Bronchial epithelial cell (primary cell): ENCODE measurements at places on chromosomes 12 and 14.
A peak's percentile ranks its signal among the peaks of the same experiment; 100 is the strongest.

GRCh38 chr14:38420048-38420447 is 164.2 kb upstream of the CLEC14A start:
- DNase-seq = no peak

DNA sequence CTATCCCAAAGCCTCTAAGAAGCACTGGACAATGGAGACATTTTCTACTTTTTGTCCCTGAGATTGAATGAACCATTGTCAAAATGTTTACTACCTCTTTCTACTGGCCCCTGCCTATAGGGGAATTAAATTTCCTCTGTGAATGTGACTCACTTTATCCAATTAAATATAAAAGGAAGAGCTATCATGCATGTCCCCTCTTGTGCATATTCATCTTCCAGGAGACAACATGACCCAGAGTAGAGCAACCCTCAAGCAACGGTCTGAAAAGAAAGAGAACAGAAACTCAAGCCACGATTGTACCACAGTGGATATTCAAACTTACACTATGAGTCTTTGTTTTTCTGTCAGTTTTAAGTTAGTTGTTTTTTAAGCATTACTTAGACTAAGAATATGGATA is 938.4 kb upstream of the ATXN7L3B start:
- no peak for DNase-seq

DNA sequence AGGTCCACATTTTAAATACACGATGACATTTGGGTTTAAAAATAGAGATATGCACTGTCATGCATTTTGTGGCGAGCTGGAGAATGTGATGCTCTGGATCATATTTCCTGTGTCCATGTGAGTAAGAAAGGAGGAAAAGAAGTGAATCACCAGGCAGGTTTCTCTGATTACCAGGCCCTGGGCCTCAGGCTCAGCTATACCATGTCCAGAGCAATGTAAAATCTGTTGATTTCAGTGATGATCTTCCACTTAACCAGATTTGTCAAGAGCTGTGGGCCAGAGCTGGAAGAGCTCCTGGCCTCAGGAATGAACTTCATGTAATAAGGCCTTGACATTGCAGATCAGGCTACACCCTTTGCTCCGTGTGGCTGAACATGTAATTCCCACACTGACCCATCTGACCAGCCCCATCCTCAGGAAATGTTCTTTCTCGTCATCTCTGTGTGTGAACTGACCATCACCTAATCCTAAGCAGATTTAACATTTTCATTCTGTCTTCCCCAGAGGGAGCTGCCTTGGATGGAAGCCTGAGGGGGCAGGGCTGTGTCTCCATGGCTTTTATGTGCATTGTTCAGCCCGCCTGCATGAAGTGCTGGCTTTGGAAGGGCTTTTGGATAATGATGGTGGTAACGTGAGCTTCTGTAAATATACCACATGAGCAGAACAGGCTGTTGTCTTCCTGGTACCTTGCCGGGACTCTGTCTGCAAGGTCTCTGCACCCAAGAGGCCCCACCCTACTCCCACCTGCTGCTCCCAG is 54.5 kb downstream of the CRACR2A start:
- DNase-seq = peak; percentile 91

GRCh38 chr14:44649061-44649460 is 142.0 kb upstream of the FSCB start:
- DNase-seq = no peak

DNA sequence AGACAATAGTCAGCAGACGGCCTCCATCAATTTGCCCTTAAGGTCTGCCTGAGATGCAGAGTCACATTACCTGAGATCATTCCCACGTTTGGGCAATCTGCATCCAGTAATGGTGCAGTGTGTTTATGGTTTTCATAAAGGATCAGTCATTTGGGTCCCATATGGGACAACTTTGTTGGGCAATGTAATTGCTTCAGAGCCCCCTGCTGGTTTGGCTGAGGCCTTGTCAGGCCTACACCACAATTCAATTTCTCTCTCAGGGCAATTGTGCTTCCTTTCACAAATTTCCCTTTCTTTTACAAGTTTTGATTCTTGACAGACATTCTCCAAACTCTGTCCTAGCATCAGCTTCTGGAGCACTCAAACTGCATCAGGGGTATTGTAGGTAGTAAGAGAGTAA is 191.2 kb upstream of the SSTR1 start:
- DNase-seq = peak; percentile 3

DNA sequence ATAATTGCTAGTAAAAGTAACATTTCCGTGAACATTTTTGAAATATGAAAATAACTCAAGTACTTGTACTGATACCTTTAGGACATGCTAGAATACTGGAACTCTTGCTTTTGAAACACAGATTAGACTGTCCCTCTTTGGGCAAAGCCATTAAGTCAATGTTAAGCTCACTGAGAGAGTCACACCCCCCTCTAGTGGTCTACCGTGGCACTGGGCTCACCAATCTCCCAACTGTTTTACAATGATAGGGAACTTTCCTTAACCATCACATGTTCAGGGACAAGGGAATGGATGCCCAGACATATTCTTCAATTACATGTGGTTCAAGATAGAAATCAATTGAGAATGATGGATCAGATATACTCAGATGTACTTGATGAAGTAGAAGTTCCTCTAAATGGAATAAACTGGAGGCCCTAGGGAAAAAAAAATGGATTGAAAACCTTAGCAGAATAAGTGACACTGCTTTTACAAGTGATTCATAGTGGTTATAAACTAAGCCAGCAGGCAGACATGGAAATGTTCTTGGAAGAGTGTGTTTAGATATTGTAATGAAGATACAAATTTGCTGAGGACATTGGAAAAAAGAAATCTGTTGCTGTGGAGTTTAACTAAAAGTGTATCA is 17.8 kb downstream of the NANOG start:
- peak; percentile 38 for DNase-seq

GRCh38 chr12:131121705-131122405 is 168.1 kb downstream of the ADGRD1 start:
- DNase-seq = no peak

DNA sequence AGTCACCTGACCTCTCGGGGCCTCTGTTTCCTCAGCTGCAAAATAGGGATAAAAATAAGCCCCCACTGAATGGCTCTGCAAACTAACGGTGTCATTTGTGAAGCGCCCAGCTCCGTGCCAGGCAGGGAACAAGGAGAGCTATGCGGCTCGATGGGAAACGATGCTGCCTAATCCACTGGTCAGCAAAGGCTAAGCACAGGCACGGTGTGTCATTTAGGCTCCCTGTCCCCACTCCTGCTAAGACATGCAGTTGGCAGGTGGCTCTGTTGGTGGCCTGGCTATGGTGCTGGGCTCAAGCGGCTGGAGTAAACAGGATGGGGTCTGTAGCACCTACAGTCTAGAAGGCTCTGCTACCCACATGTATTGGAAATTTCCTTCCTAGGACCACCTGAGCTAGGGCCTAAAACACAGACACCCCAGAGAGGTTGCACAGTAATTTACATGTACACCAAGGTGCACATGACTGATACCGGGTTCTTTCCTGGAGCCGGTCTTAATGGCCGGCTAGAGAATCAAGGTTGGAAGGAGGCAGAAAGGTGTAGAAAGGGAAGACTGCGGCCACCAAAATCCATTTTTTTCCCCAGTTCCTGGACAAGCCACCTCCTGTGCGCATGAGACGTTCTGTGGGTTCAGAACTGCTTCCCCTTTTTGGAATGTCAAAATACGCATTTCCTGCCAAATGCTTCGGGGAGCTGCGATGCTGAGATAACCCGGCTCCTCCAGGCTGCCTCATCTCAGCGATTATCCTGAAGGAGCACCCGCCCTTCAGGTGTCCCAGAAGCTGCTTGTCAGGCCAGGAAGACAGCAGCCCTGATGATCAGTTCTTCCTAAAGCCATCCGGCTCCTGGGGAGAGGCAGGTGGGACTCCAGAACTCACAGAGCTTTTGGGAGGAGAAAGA is 1.0 kb downstream of the CACNA2D4 start:
- DNase-seq = no peak

GRCh38 chr12:89453121-89453978 is 71.2 kb downstream of the GALNT4 start:
- DNase-seq = peak; percentile 66

DNA sequence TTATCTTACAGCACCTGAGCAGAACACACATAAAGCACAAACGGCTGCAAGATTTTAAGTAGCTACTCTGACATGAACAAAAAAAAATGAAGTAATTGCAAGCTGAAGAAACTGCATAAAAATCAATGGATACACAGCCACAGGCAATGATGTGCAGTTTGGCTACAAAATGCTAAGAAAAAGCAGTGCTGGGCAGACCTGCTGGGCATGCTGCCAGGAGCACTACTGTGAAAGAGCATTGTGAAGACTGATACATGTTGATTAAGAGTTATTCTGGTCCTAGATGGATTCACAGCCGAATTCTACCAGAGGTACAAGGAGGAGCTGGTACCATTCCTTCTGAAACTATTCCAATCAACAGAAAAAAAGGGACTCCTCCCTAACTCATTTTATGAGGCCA is 20.1 kb upstream of the RTN1 start:
- DNase-seq = no peak

DNA sequence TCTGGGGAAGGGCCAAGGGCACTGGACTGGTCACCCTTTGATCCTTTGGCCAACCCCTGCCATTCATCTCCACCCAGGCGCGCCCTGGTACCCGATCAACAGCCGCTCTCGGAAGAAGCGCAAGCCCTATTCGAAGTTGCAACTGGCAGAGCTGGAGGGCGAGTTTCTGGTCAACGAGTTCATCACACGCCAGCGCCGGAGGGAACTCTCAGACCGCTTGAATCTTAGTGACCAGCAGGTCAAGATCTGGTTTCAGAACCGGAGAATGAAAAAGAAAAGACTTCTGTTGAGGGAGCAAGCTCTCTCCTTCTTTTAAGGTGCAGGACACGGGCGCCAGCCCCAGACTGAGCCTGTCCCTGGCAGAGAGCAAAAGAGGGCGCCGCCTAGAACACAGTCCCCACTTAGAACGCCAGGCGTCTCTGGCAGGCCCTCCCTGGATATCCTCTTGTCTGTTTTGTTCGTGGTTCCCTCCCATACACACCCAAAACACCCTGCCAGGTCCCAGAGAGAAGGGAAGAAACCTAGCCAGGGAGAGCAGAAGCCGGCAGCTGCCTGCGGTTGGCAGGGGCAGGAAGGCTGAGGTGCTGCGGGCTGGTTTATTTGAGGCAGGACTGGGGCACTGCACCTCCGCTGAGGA is 1.7 kb downstream of the HOXC12 start:
- no peak for DNase-seq

DNA sequence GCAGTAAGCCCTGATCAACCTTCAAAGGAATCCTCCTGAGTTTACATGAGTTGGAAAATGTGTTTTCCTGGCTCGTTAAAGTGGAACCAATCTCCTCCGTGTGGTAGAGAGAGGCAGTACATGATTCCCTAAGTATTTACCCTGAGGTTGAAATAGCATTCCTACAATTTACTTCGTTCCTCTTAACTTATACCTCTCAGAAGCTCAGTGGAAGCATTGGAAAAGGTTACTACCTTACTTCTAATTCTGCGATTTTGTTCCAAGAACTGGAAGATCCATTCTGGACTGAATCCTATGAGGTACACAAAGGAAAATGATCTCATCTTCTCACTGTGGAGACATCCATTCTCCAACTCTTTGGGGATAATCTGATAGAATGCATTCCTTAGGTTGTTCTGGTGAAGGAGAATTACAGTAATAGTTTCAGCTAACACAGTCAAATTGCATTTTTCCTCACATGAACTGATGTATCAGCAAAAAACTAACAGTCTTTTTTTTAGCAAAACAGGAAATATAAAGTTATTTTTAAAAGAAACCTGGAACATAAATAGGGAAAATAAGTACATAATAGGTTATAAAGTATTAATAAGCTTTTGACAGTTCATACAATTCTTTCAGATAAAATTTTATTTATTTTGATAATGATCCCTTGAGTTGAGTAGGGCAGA is 475.6 kb downstream of the PDZRN4 start:
- peak; percentile 27 for DNase-seq

DNA sequence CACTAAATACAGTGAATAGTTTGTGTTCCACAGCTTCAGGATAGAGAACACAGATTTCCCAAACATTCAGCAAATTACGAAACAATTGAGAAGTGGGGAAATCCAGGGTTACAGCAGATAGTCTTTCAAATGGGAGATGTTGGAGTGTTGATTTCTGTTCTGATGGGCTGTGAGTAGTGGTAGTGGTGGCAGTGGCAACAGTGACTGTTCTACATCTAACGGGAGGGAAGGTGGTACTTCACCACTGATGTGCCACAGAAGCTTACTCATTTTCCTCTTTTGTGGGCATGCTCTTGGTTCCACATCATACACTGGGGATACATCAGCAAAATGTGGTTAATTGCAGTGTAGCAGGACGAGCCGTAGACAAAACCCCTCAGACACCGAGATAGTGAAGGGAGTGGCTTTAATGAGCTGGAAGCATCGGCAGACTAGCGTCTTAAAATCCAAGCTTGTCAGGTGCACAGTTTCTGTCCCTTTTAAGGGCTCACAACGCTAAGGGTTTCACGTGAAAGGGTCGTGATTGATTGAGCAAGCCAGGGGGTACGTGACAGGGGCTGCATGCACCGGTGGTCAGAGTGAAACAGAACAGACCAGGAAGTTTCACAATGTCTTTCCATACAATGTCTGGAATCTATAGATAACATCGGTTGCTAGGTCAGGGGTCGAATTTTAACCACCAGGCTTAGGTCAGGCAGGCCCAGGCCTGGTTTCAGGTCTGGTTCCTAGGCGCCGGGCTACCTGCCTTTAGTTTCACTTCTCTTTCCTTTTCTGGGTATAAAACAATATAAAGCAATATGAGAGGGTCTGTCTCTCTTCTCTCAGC is 330.6 kb upstream of the FBXO33 start:
- no peak for DNase-seq

- no peak for DNase-seq
Measured at GRCh38 chr14:53226553-53226952, 73.4 kb upstream of the DDHD1 start.

DNA sequence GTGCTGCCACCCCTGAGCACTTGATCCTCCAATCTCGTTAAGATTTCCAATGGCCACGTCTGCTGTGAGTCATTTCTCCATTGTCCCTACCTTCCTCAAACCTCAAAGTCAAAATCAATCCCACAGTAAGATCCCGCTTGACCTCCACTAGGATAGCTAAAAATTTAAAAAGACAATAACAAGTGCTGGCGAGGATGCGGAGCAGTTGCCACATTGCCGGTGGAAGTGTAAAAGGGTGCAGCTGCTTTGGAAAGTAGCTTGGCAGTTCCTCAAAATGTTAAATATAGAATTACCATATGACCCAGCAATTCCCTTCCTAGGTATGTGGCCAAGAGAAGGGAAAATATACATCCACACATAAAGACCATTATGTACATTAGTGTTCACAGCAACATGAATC is 9.5 kb upstream of the BCL7A start:
- no peak for DNase-seq

DNA sequence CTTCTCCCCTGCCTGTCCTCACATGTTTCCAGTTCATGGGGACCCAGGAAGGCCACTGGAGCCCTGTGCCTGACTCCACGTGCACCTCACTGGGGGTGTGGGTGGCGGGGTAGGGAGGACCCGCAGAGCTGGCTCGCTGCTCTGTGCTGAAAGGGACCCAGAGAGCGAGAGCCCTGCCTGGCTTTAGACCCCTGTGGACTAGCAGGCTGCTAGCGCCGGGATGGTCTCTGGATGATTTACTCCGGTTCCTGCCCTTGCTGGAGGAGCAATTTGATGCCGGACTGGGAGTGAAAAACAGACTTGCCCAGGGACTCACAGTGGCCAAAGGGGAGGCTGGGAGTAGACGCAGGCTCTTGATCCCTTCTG is 49.0 kb downstream of the NTF3 start:
- no peak for DNase-seq
